ENCODE measurements at places on chromosomes 6 and 20. TPM values are rescaled to one million over a fixed set of nuclear protein-coding genes. Genes with fewer than 3 reads are reported as not detected.
A peak's percentile ranks its signal among the peaks of the same experiment; 100 is the strongest.

The MCCD1 gene
- polyA plus RNA-seq = not detected

The TP53INP2 gene
- 6.8 TPM for polyA plus RNA-seq

The DEFB132 gene
- polyA plus RNA-seq = not detected

The WFDC13 gene
- not detected for polyA plus RNA-seq

The SIM1 gene
- not detected for polyA plus RNA-seq

DNA sequence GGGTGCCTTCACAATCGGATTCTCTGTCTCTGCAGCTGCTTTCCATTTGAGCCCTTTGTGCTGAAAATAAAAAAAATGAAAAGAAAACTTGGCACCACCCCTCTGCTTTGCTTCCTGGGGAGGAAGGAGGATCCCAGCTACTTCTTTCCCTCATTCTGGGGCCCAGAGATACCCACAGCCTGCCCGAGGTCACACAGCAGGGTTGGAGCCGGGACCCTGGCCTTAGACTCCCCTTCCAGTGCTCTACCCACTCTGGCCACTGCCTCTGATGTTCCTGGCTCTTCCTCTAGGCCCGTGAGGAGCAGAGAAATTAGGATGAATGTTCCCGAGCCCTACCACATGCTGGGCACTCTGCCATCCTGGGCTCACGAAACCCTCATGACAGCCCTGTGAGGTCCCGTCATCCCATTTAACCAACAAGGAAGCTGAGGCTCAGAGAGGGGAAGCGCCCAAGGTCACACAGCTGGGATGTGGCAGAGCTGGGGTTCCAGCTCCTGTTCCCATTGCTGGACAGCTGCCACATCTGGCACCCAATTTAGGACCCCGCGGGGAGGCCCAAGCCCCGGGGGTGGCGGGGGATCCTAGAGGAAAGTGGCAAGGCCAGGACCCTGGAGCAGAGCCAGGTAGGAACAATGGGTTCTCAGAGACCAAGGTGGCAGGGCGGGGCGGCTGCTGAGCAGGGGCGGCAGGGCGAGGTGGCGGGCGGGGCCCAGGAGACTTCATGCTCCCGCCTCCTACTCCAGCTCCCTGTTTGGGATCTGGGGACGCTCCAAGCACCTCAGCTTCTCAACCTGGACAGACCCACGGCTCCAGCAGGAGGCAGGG is 76.6 kb downstream of the CEBPB start:
- peak; percentile 36 for DNase-seq
- no peak overlapping the region for H3K27ac ChIP-seq
- H3K27me3 ChIP-seq = no peaks in the 10 kb centered on the region
- H3K4me1 ChIP-seq = peaks cover 6% of the 10 kb centered on the region

- no peaks in the 10 kb centered on the region for H3K36me3 ChIP-seq
- no peak overlapping the region for H3K4me3 ChIP-seq
- no peak for DNase-seq
- peaks cover 6% of the 10 kb centered on the region for H3K4me1 ChIP-seq
These were observed 186.1 kb downstream of the TASP1 start for GRCh38 chr20:13452470-13453124.

DNA sequence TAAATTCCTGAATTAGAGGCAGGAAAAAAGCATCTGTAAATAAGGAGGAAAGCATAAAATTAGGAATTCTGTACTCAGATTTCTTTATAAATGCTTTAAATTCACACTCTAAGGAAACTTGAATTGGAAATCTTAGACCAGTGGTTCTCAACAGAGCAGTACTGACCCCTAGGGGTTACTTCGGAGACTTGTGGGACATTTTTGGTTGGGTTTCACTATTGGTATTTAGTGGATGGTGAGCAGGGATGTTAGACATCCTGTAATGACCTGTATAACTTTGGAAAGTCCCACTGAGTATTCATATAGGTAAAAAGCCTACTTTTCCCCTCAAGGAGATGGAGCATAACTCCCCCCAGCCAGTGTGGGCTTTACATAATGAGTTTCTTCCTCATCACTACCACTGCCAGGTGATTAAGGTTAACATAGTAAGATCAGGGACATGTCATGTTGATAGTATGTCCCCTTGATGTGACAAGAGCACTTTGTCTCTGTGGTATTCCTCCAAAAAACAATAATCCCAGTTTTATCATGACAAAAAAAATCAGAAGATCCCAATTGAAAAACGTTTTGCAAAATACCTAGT is 31.0 kb downstream of the GLO1 start:
- H3K27ac ChIP-seq = no peak overlapping the region
- DNase-seq = peak; percentile 76
- H3K4me3 ChIP-seq = no peak overlapping the region
- peaks cover 4% of the 10 kb centered on the region for H3K36me3 ChIP-seq
- no peaks in the 10 kb centered on the region for H3K27me3 ChIP-seq

GRCh38 chr6:7728855-7729590 is 3.1 kb downstream of the BMP6 start:
- no peaks in the 10 kb centered on the region for H3K36me3 ChIP-seq
- no peak overlapping the region for H3K4me3 ChIP-seq
- no peak for DNase-seq
- no peak overlapping the region for H3K27ac ChIP-seq

DNA sequence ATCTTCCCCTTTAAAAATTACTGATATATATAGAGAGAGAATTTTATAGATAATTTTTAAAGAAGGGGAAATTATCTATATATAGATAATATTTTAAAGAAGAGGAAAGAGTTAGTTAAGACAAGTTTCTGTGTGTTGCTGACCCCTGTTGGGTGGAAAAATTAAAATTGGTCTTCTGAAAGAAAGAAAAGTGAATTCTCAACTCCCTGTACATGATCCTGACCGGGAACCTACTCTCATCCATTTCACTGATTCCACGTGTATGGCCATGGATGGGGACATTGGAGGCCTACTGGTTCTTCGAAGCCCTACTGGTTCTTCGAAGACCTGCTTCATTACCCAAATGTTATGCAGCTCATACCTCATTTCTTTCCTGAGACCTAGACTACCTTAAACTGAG is 53.0 kb upstream of the TCF21 start:
- peaks cover 8% of the 10 kb centered on the region for H3K4me1 ChIP-seq
- no peaks in the 10 kb centered on the region for H3K36me3 ChIP-seq
- no peak overlapping the region for H3K4me3 ChIP-seq
- no peaks in the 10 kb centered on the region for H3K27me3 ChIP-seq
- H3K27ac ChIP-seq = peak overlapping the region; percentile 75
- DNase-seq = peak; percentile 37

- H3K27me3 ChIP-seq = no peaks in the 10 kb centered on the region
- H3K27ac ChIP-seq = no peak overlapping the region
- H3K4me3 ChIP-seq = 0 out of 2 replicates have a peak overlapping the region, but pooled peaks have one; percentile 7
- no peaks in the 10 kb centered on the region for H3K4me1 ChIP-seq
- DNase-seq = no peak
- no peaks in the 10 kb centered on the region for H3K36me3 ChIP-seq
These were observed 204.8 kb downstream of the ADGB start for GRCh38 chr6:146803601-146804000.

- H3K27ac ChIP-seq = no peak overlapping the region
- H3K4me1 ChIP-seq = no peaks in the 10 kb centered on the region
- H3K36me3 ChIP-seq = no peaks in the 10 kb centered on the region
- H3K27me3 ChIP-seq = no peaks in the 10 kb centered on the region
These were observed 58.0 kb upstream of the ARHGAP18 start for GRCh38 chr6:129767776-129768485.

- DNase-seq = no peak
- H3K27ac ChIP-seq = no peak overlapping the region
- H3K4me3 ChIP-seq = no peak overlapping the region
These were observed 35.9 kb upstream of the MDFI start for GRCh38 chr6:41602422-41602743.

- no peaks in the 10 kb centered on the region for H3K36me3 ChIP-seq
- H3K4me1 ChIP-seq = no peaks in the 10 kb centered on the region
- H3K27me3 ChIP-seq = no peaks in the 10 kb centered on the region
These were observed 35.7 kb downstream of the CDH4 start for GRCh38 chr20:61287583-61288275.

DNA sequence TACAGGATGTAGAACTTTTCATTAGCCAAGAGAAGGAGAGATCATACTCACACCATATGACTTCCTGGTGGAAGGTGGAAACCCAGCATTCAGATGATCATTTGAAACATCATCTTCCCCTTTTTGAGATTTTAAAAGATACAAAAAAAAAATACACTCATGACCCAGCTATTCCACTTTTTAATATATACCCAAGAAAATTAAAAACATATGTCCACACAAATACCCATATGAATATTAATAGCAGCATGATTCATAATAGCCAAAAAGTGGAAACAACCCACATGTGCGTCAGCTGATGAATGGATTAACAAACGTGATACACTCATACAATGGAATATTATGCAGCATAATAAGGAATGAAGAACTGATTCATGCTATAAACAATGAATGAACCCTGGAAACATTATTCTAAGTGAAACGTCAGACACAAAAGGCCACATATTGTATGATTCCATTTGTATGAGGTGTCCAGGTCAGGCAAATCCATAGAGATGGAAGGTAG is 130.0 kb upstream of the SGK1 start:
- no peaks in the 10 kb centered on the region for H3K36me3 ChIP-seq
- DNase-seq = peak; percentile 98
- peak overlapping the region; percentile 46 for H3K27ac ChIP-seq
- H3K4me1 ChIP-seq = peaks cover 10% of the 10 kb centered on the region
- H3K27me3 ChIP-seq = no peaks in the 10 kb centered on the region

GRCh38 chr6:89117211-89118108 is at the start of gene SRSF12:
Gene SRSF12, minus strand, starts transcription at chr6:89118071. Its CDS starts 184 bp downstream, at chr6:89117887.
- DNase-seq = peak; percentile 19
- peaks cover 11% of the 10 kb centered on the region for H3K27me3 ChIP-seq
- no peak within 1 kb of the TSS for H3K27ac ChIP-seq
- H3K4me1 ChIP-seq = no peaks in the 10 kb centered on the region
- H3K36me3 ChIP-seq = no peaks in the 10 kb centered on the region
